Psoas muscle (tissue), 8 donors: ENCODE measurements at places on chromosomes 12 and 14. TPM values are rescaled to one million over a fixed set of nuclear protein-coding genes. Genes with fewer than 3 reads are reported as not detected.
A peak's percentile ranks its signal among the peaks of the same experiment; 100 is the strongest.

DNA sequence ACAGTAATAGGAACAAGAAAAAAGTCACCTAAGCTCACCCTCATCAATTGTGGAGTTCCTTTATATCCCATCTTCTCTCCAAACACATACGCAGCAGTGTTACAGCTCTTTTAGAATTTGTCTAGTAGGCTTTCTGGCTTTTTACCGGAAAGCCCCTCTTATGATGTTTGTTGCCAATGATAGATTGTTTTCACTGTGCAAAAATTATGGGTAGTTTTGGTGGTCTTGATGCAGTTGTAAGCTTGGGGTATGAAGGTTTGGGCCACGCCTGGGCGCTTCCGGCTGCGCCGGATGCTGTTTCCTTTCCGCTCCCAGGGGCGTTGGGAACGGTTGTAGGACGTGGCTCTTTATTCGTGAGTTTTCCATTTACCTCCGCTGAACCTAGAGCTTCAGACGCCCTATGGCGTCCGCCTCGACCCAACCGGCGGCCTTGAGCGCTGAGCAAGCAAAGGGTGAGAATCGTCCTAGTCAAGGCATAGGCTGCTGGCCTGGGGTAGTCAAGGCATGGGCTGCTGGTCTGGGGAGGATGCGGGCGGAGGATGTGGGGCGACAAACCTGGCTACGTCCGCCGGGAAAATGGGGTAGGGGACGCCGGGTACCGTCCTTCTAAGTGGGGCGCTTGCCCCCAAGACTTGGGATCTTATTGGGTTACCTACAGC is at the start of the genes C12orf57 and RNU7-1:
Gene C12orf57 (plus strand): TSS at position 301 of the 659 bp plus-strand sequence. CDS start 100 bp downstream, at position 401.
Gene RNU7-1 (plus strand): TSS at position 95 of the 659 bp plus-strand sequence.
- DNase-seq, result peak; percentile 79

DNA sequence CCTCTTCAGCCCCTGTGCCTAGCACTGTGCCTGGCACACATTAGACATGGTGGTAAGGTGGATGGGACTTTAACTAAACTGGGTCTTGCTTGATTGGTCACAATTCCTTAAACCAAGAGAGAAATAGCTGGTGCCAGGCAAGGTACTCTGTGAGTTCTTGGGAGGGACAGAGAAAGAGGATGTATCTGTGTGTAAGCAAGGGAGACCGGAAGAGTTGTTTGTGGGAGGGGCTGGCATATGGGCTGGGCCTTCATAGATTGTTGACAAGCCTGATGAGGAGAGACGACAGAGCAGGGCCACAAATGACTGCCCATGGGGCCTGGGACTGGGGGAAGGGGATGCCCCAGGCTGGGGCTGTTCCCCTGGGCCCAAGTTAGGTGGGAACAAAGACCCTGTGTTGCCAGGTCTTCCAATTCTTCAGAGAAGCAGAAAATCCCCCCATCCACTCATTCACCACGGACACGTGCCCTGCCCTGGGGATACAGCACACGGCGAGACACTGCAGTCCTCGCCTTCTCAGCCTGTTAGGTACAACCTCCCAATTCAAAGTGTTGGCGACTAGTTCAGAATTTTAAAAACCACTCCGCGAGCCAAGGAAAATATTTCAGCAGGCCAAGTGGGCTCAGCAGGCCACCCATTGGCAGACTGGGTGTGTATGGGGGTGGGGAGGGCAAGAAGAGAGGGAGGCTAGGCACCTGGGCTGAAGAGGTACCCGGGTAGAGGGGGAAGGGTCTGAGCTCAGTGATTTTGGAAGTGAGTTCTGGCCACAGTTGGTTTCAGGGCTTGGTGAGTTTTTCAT is 11.4 kb upstream of the CYP46A1 start:
- DNase-seq, result no peak

GRCh38 chr12:52390739-52391617 is 5.5 kb upstream of the KRT84 start:
- DNase-seq, result no peak

- no peak for DNase-seq
These were observed 2.2 kb downstream of the KRT80 start for GRCh38 chr12:52189376-52190174.

Gene CCDC85C
- total RNA-seq, result 11.8 TPM

Gene SMIM41
- total RNA-seq, result not detected
